ENCODE measurements at places on chromosomes 16 and 17. TPM values are rescaled to one million over a fixed set of nuclear protein-coding genes. Genes with fewer than 3 reads are reported as not detected.

DNA sequence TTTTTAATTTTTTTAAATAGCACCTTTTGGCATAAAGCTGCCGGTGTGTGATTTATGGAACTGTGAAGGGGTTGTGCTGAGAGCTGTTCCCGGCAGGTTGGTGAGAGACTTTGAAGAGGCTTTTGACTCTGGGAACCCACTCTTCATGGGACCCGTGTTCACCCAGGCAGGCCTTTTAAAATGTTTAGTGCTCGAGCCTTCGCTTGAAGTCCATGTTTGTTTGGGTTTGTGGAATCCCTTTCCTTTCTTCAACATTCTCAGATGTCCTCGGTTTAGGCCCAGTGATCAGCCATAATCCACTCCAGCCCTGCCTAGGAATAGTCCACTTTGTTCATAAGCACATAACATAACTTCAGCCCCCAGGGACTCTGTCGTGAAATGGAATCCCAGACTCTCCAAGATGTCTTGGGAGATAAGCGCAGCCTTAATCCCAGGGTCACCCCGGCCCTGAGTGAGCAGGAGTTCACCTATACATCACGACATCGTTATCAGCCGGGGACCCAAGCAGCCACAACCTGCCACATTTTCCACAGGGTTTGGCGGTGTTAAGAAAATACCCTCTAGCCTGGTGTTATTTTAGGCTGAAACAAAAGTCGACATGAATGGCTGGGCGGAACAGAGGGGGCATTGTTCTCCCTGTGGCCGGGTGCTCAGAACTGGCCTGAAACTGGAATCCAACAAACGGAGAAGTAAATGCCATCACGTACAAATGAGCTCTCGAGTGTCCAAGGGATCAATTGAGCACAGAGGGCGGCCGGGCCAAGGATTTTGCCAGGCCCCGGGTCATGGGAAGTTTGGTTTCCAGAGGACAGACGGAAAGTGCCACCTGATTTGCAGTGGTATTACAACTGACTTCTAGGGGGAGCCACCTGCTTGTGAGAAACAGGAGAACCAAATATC, 145.7 kb upstream of the IRX3 start:
- DNase-seq = no peak

- no peak for DNase-seq
These were observed 45.2 kb downstream of the CMTM3 start for GRCh38 chr16:66649636-66650205.

- no peak for DNase-seq
These were observed 14.1 kb downstream of the STH start for GRCh38 chr17:46013127-46013501.

Gene CCR7
- not detected for total RNA-seq

- no peak for DNase-seq
These were observed 489 bp downstream of the ZC3H18 start for GRCh38 chr16:88570691-88571092.

DNA sequence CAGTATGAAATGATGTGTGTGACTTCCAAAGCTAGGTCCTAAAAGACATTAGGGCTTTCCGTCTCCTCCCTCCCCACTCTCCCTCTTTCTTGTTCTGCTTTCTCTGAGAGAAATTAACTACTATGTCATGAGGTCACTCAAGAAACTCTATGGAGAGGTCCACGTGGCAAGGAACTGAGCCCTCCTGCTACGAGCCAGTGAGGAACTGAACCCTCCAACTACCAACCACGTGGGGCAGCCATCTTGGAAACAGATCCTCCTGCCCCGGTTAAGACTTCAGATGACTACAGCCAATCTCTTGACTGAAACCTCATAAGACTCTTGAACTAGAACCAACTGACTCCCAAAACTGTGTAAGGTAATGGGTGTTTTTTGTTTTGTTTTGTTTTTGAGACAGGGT, 4.2 kb upstream of the ALOX15 start:
- DNase-seq = no peak

- DNase-seq = no peak
These were observed 1.0 kb downstream of the HERPUD1 start for GRCh38 chr16:56932721-56933619.

- DNase-seq = no peak
These were observed 59.8 kb downstream of the TIMM22 start for GRCh38 chr17:1056761-1057160.

- no peak for DNase-seq
These were observed 17.1 kb downstream of the GGA3 start for GRCh38 chr17:75244133-75244866.

DNA sequence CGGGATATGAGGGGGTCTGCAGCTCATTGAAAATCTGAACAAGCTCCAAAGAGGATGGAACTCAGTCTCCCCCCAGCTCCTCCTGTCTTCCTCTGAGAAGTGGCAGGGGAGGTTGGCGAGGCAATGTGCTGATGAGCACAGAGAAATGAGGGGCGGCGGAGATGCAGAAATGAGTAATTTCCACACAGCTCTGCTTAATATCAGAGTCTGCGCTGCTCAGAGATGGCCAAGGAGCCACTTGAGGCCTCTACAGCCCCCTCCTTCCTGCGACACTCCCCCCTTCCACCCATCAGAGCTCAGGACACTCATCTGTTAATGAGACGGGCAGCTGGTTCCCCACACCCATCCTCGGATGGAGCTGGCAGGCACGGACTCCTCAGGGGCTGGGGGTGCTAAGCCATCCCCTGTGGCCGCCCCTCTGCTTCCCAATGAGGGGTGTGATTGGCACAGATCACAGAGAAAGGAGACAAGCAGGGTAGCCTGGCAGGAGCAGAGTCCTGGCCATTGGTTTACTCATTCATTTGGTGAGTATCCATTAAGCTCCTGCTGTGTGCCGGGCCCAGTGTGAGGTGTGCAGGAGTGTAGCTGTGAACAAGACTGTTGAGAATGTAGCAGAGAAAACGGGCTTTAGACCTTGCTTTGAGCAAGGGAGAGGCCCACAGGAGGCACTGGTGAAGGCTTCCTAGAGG, 12.7 kb upstream of the CRHR1 start:
- no peak for DNase-seq

DNA sequence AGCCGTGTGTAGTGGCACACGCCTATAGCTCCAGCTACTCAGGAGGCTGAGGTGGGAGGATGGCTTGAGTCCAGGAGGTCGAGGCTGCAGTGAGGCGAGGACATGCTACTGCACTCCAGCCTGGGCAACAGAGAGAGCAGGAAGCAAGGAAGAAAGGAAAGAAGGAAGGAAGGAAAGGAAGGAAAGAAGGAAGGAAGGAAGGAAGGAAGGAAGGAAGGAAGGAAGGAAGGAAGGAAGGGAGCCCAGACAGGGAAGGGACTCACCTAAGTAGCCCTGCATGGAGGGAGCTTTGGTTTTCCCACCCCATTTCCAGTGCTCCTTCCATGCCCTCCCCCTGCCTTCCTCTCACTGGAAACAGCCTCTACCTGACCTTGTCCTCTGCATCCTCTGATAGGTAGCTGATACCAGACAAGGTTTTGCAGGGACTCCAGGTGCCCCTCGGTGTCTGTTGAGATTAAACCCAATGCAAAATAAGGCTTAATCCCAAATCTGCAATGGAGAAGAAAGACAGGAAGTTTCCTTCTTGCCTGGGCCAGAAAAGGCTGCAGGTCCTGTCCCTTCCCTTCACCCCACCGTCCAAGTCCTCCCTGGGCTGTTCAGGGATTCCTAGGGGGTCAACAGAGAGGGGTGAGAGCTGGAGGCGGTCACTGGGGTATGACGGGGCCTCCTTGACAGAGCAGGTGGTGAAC, 21.5 kb upstream of the CA4 start:
- no peak for DNase-seq

Data from foreskin keratinocyte (primary cell).